Hepatocyte (in vitro differentiated cells): ENCODE measurements at places on chromosomes 7 and 10. TPM values are rescaled to one million over a fixed set of nuclear protein-coding genes. Genes with fewer than 3 reads are reported as not detected.

Gene SEMA4G
- 48.6 and 54.8 TPM in 2 replicates for total RNA-seq

GRCh38 chr10:94358480-94358879 lies 4.3 kb downstream of the NOC3L start:
- H3K27me3 ChIP-seq, result no peaks in the 10 kb centered on the region
- H3K36me3 ChIP-seq, result no peaks in the 10 kb centered on the region
- no peak overlapping the region for H3K4me3 ChIP-seq
- H3K27ac ChIP-seq, result no peak overlapping the region
- H3K4me1 ChIP-seq, result peaks cover 11% of the 10 kb centered on the region

- peaks cover 3% of the 10 kb centered on the region for H3K4me1 ChIP-seq
- no peaks in the 10 kb centered on the region for H3K27me3 ChIP-seq
- no peaks in the 10 kb centered on the region for H3K36me3 ChIP-seq
Observed at GRCh38 chr10:114179148-114179547, at the start of gene TDRD1. TSS of gene TDRD1 (plus strand) at chr10:114179353. CDS start at chr10:114187832, 8,479 bp downstream.

GRCh38 chr10:130921461-130921860 lies 390.1 kb downstream of the TCERG1L start:
- no peaks in the 10 kb centered on the region for H3K4me1 ChIP-seq
- H3K4me3 ChIP-seq, result no peak overlapping the region
- DNase-seq, result no peak
- H3K36me3 ChIP-seq, result no peaks in the 10 kb centered on the region
